ENCODE measurements at places on chromosomes 12 and 14.

- DNase-seq: no peak
These were observed 136.8 kb upstream of the PTPRB start for GRCh38 chr12:70774055-70774454.

- DNase-seq: no peak
These were observed 118.7 kb upstream of the TMCC3 start for GRCh38 chr12:94769047-94769420.

- DNase-seq: no peak
These were observed 84.4 kb upstream of the DDHD1 start for GRCh38 chr14:53237488-53237887.

DNA sequence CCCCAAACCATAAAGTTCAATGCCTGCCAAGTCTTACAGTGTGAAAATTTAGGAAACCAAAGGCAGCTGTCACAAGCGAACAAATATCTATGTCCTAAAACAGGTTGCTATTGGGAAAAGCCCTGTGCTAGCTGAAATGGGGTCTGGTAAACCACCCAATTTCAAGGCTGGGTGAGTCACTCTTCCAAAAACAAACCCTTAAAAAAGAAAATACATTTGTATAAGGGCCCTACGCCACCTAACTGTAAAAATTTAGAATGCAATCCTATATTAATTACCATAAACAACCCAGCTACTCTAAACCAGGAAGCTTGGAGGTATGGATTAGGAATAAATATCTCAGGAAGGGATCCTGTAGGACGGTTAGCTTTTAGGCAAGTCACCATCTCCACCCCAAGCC is 32.1 kb downstream of the PRMT8 start:
- DNase-seq: peak; percentile 68

GRCh38 chr12:92362785-92363184 is 217.1 kb upstream of the BTG1 start:
- no peak for DNase-seq

GRCh38 chr12:84348582-84348981 is 564.0 kb downstream of the SLC6A15 start:
- no peak for DNase-seq

- no peak for DNase-seq
These were observed at the start of gene RILPL1 for GRCh38 chr12:123533672-123534643. Gene RILPL1, minus strand, starts transcription at chr12:123533719. Its CDS starts 237 bp downstream, at chr12:123533482.
